DMS79 treated with DMSO at 0.1 percent for 48 hours (cell line): ENCODE measurements at places on chromosomes 5 and 9.

- no peak for DNase-seq
Measured at GRCh38 chr9:91905991-91906469, 44.0 kb downstream of the ROR2 start.

- no peak for DNase-seq
Measured at GRCh38 chr5:65620021-65620420, 4.1 kb downstream of the TRIM23 start.

GRCh38 chr5:177085985-177086653 is 596 bp upstream of the FGFR4 start:
- no peak for DNase-seq

GRCh38 chr5:135310328-135310989 is 88.6 kb downstream of the MACROH2A1 start:
- DNase-seq = no peak

GRCh38 chr5:146248561-146248960 is 45.2 kb downstream of the RBM27 start:
- no peak for DNase-seq

- peak; percentile 46 for DNase-seq
Measured at GRCh38 chr5:159133041-159133741, 33.5 kb upstream of the EBF1 start.

DNA sequence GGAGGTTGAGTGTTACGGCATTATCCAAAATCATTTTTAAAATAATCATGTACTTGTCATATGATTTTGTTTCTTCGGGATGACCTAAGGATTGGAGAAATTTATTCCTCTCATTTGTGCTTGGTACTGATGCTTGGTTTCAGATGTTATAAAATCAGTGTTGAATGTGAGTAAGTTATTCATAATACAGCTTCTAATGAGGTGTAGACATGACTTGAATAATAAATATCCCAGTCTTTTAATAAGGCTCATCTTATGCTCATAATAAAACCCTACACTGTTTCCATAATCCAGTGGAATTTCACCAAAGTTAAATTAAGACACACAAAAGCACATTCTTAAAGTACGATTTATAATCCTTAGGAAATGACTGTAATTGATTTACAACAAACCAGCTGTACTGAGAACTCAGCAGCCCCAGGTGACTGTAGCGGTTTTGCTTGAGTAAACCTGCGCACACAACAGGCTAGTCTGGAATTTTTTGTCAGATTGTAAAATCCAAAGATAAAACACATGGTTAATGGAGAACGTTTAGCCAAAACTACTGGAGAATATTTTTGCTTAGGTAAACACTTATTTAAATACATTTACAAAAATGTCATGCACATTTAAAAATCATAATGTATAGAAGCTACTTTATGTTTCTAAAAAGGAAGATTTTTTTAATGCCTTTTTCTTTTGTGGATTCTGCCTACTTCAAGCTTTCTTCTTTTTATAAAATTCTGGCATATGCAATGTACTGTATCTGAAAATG is 609.8 kb upstream of the GRAMD2B start:
- no peak for DNase-seq

- peak; percentile 58 for DNase-seq
Measured at GRCh38 chr9:38208206-38208901, 139.3 kb upstream of the SHB start.

DNA sequence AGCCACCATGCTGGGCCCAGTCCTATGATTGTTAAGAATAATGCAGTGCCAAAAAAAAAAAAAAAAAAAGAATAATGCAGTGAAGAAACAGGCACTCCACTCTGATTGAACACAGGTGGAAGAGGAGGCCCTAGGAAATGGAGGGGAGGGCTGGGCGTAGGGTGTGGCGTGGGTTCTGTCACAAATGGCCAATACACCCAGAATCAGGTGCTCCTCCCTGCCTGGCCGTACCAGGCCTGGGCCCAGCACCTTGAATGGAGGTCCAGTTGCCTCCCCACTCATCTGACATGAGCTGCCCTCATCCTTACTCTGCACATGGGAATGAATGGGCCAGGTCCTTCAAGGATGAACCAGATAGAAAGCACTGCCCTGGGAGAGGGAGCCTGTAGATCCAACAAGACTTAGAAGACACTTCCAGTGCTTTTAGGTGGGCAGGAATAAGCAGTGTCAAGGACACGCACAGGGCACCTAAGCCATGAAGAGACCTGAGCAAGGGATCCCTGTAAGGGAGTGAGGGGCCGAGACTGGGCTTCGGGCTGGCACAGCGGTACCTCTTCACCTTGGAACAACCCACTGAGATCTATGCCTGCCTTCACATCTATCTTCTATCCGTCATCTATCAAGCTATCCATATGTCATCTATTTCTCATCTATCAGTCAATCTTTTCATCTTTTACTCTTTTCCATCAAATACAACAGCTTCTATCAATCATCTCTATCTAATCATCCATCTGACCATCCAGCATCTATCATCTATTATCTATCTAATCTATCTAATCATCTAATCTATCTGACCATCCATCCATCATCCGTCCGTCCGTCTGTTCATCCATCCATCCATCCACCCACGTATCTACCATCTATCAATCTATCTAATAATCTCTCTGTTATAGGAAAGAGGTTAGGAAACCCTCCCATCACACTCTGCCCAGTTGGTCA is 15.9 kb downstream of the NINJ1 start:
- no peak for DNase-seq

- DNase-seq = no peak
Measured at GRCh38 chr9:37949576-37949975, 45.6 kb upstream of the SLC25A51 start.

DNA sequence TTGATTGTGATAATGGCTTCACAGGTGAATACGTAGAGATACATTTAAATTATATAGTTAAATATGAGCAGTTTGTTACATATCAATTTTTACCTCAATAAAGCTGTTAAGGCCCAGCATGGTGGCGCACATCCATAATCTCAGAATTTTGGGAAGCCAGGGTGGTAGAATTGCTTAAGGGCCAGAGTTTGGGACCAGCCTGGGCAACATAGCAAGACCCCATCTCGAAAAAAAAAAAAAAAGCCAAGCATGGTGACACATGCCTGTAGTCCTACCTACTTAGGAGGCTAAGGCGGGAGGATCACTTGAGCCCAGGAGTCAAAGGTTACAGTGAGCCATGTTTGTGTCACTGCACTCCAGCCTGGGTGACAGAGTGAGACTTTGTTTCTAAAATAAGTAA is 138.7 kb upstream of the TMEM161B start:
- DNase-seq = no peak

DNA sequence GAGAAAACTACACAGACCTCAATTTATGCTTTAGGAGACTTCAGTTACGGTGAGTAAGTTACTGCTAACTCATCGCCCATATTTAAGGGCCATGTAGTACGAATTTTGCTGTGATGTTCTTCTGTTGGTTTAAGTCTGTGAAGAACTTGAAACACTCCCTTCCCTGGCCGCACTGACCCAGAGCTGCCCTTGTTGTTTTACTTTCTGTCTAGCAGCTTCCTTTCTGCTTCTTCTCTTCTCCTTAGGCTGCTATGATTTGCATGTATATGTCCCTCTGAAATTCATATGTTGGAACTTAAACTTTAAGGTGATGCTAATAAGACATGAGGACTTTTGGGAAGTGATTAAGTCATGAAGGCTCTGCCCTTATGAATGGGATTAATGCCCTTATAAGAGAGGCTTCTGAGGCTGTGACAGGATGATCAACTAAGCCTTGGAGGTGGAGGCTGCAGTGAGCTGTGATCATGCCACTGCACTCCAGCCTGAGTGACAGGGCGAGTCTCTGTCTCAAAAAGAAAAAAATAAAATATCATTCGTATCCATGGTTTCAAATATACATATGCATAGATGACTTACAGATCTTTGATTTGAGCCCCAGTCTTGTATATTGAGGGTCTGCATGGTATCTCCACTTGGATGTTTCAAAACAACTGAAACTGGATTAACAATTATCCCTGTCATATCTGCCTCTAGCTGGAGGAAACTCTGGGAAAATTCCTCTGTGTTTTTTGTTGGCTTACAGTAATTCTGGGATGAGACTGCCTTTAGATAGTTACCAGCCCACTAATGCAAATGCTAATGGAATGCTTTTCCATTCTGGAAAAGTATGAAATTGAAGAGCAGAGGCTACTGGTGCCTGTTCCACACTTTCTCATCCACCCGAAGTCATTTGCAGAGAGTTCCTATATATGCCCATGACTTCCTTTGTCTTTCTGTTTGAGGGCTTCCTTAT is 263.4 kb upstream of the ACTBL2 start:
- DNase-seq = no peak

GRCh38 chr5:154473581-154474283 is 4.3 kb downstream of the HAND1 start:
- no peak for DNase-seq

GRCh38 chr5:36876299-36876964 is at the start of gene NIPBL:
Gene NIPBL (plus strand): TSS chr5:36876769. CDS start chr5:36953697, 76,928 bp downstream.
- DNase-seq = peak; percentile 82

DNA sequence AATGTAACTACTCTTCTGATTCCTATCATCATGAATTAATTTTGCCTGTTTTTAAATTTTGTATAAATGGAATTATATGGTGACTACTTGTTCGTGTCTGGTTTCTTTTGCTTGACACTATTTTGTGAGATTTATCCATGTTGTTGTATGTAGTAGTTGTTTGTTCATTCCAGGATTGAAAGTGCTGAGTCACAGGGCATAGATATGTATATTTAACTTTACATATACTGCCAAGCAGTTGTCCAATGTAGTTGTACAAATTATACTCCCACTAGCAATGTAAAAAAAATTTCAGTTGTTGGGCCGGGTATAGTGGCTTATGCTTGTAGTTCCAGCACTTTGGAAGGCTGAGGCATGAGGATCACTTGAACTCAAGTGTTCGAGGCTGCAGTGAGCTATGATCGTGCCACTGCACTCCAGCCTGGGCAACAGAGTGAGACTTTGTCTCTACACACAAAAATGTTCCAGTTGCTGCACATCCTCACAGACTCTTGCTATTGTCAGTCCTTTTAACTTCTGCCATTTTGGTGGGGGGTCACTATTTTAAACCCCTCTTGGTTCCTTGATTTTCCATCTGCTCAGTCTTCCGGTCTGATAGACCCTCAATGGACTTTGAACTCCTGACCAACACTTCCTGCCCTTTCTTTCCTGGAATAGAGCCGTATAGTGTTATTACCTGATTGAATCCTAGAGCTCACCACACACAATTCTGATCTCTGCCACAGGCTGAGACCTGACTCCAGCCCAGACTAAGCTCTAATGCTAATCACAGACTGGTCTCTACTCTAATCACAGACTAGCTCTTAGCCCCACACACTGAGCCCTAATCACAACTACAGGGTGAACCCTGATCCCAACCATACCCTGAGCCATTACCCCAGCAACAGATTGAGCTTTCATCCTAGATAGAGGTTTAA is 69.3 kb upstream of the MELK start:
- DNase-seq = no peak

DNA sequence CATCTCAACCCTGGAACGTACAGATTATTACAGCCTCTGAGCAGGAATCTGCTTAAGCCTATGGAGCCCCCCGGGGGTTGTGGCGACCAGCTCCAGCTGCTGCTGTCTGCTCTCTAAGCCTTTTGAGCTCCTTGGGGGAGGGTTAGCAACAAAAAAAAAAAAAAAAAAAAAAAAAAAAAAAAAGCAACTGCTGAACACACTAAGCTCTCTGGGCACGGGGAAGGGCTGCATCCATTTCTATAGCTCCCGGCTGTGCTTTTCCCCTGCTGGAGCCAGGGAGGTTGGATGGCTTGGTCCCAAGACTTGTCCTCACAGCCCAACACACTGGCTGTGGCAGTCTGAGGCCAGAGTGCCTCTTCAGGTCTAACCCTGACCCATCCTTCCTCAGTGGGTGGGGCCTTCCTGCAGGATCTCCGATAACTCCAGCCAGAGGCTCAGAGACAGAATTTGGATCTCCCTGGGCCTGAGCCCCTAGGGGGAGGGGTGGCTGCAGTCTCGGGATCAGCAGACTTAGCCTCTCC is 82.1 kb downstream of the FBN2 start:
- no peak for DNase-seq

GRCh38 chr5:151156507-151157420 is 815 bp downstream of the ANXA6 start:
- DNase-seq = peak; percentile 10

GRCh38 chr5:127001621-127002296 is 28.6 kb downstream of the MARCHF3 start:
- DNase-seq = no peak

- no peak for DNase-seq
Measured at GRCh38 chr9:7105095-7105494, 347.3 kb downstream of the KDM4C start.

DNA sequence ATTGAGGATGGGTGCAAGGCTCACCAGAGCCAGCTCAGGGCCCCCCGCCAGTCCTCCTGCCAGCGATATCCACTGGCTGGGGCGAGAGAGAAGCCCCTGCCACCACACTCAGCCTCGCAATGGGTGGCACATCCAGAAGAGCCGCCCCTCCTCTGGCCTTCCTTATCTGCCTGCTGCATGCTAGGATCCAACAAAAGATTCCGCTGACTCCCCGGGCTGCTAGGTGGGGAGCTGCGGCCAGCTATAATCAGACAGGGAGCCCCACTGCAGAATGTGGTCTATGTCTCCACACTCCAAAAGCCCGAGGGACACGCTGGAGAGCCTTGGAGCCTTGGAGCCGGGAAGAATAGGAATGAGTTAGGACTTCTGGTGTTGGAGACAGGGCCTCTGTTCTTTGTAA is 32.8 kb downstream of the COL23A1 start:
- DNase-seq = no peak

DNA sequence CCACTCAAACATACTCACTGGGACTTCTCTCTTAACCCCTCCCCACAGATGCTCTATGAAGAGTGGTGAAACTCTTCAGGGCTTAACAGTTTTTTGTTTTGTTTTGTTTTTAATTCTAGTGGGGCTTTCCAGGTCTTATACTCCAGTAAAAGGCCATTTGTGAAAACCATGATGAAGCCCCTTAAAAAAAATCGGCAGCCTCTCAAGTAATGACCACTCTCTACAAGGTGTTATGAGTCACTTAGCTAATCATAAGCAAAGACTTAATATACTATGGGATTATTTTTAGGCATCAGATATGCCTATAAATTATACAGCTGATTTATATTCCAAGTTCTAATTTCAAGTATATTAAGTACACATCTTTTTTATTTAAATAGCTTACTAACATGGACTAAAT is 607.9 kb downstream of the RAB3C start:
- no peak for DNase-seq

DNA sequence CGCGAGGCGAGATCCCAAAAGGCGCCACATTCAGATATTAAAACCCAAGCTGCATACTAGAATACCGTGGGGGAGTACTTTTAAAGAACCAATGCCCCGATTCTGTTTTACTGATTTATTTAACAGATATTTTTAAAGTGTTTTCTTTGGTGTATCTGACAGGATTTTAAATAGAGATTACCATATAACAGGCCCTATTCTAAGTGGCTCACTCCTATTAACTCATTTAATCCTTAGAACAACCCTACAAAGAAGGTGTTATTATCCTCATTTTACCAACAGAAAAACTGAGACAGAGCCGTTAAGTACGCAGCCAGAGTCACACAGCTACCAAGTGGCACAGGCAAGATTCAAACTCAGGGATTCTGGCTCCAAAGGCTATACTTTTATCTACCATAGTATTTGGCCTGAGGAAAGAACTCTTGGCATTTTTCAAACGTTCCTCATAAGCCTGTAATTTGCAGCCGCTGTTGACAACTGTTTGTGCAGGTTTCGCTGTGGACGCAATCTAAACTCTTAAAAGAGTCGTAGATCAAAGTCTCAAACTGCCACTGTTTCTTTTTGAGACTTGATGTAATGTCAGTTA is 550 bp upstream of the TMEM245 start:
- DNase-seq = no peak

GRCh38 chr9:92425474-92425873 is 1.2 kb upstream of the OMD start:
- DNase-seq = no peak

- DNase-seq = no peak
Measured at GRCh38 chr5:145178641-145179523, 656.3 kb downstream of the PRELID2 start.

GRCh38 chr5:134451225-134451935 is 39.7 kb upstream of the CDKN2AIPNL start:
- no peak for DNase-seq
